ENCODE measurements at places on chromosomes 1 and 21.

DNA sequence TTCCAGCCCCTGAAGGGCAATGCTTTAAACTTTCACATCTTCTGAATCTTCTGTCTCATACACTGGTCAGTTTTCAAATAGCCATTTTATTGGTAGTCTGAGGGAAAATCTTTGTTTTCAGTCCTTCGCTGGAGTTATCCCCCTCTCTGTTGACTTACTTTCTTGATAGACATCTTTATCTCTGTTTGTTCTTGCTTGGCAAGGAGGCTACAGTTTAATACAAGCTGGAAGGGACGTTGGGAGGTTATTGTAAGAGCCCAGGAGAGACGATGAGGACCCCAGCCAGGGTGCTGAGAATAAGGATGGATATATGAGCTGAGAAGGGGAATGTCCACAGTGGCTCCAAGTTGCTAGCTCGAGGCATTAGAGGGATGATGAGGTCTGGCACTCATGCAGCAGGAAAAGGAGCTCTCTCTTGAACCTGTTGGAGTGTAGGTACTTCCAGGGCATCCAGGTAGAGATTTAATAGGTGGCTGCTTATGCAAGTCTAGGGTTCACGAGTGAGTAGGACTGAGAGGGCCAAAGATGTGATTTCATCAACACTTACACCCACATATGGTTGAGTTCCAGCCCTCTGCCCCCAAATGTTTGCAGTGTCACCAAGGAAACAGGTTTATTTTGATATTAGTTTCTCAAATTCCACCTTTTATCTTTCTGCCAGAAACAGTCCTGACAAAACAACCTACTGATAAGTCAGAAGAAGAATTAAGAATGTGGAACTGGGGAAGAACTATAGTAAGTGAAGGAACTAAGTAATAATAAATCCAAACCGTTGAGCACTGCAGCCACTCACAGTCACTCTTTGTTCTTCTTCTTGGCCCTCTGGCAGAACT is 237.3 kb upstream of the PROX1 start:
- DNase-seq, result no peak

GRCh38 chr1:79193211-79194079 is 186.9 kb upstream of the ADGRL4 start:
- peak; percentile 47 for DNase-seq

- DNase-seq, result no peak
These were observed 8.5 kb downstream of the TP53BP2 start for GRCh38 chr1:223837206-223837605.

- no peak for DNase-seq
These were observed 39.8 kb downstream of the RAB3B start for GRCh38 chr1:51950701-51951100.

DNA sequence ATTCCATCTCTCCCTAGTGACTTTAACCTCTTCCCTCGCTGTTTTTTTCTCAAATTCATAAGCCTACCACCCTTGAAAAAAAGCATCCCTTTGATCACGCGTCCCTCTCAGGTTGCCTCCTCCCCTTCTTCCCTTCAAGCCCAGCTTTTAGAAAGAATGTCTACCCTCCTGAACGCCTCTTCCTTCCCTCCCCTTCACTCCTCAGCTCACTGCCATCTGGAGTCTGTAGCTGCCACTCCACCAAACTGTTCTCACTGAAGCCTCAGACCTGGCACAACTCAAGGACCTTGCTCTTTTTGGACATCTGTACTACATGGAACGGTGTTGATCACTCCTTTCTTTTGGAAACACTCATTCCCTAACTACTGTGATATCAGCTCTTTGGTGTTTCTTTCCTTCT is 80.6 kb downstream of the SLC25A24 start:
- DNase-seq, result no peak

DNA sequence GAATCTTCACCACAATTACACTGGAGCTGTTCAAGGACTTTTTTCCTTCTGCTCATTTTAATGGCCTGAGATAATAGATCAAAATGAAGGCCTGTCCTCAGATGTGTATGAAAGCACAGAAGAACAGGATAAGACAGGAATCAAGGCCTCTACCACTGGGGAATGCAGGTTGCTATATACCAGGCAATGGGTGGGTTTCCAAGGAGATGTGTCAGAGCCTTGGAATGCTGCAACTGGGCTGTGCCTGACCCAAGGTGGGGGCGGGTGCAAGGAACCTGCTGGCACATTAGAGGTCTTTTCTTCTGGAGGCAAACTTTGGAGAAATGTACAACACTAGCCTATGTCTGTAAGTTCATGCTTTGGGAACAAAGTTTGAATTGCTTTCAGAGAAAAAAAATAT is 21.7 kb upstream of the LAMC2 start:
- DNase-seq, result no peak

DNA sequence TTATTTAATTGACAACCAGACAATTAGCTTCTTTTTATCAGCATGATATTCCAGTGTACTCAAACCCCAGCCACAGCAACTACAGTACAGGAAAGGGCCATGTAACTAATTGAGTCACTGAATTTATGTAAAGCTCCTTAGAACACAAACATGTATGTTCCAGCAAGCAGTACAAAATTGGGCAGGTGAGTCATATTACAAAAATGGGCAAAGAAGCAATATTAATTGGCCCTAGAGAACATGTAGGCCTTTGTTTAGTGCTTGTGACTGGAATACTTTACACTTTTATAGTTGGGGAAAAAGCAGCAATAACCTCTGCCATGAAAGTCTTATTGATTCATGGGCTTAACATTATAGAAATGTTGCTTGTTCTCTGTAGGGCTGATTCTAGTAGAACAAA is 31.8 kb downstream of the CLEC20A start:
- no peak for DNase-seq

Measured in NCI-H2081 (cell line).